ENCODE measurements at places on chromosomes 7 and 10. TPM values are rescaled to one million over a fixed set of nuclear protein-coding genes. Genes with fewer than 3 reads are reported as not detected.

The SH2B2 gene
- total RNA-seq = 5.5 TPM

The RPEL1 gene
- not detected for total RNA-seq

The ST7 gene
- total RNA-seq = 32.1 TPM

The SLC13A1 gene
- total RNA-seq = not detected

The ATXN7L1 gene
- total RNA-seq = 20.1 TPM

The GPR37 gene
- total RNA-seq = 0.99 TPM

The IGF2BP3 gene
- 1.6 TPM for total RNA-seq

GRCh38 chr7:13743226-13743625 lies 246.2 kb downstream of the ETV1 start:
- H3K36me3 ChIP-seq = no peaks in the 10 kb centered on the region
- no peak overlapping the region for H3K4me3 ChIP-seq
- DNase-seq = no peak
- no peaks in the 10 kb centered on the region for H3K4me1 ChIP-seq

GRCh38 chr10:30869566-30869965 lies 162.1 kb downstream of the ZNF438 start:
- H3K36me3 ChIP-seq = no peaks in the 10 kb centered on the region
- DNase-seq = no peak
- no peak overlapping the region for H3K27ac ChIP-seq

DNA sequence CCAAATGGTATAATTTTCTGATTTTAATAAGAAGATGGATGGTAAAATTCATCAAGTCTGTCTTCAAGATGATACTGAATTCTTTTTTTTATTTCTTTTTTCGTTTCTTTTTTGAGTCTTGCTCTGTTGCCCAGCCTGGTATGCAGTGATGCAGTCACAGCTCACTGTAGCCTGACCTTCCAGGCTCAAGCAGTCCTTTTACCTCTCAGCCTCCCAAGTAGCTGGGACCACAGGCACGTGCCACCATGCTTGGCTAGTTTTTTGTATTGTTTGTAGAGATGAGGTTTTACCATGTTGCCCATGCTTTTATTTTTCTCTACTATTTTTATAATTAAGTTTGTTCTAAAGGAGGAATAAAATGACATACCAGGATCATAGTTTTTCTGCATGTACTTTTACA lies 52.1 kb upstream of the HELLS start:
- no peak for DNase-seq
- H3K4me3 ChIP-seq = no peak overlapping the region
- H3K4me1 ChIP-seq = no peaks in the 10 kb centered on the region
- H3K27me3 ChIP-seq = no peaks in the 10 kb centered on the region
- no peak overlapping the region for H3K27ac ChIP-seq

GRCh38 chr7:3494947-3495346 lies 193.9 kb downstream of the SDK1 start:
- H3K27ac ChIP-seq = no peak overlapping the region
- H3K4me3 ChIP-seq = no peak overlapping the region
- H3K27me3 ChIP-seq = no peaks in the 10 kb centered on the region
- H3K4me1 ChIP-seq = no peaks in the 10 kb centered on the region
- H3K36me3 ChIP-seq = no peaks in the 10 kb centered on the region
- DNase-seq = no peak

DNA sequence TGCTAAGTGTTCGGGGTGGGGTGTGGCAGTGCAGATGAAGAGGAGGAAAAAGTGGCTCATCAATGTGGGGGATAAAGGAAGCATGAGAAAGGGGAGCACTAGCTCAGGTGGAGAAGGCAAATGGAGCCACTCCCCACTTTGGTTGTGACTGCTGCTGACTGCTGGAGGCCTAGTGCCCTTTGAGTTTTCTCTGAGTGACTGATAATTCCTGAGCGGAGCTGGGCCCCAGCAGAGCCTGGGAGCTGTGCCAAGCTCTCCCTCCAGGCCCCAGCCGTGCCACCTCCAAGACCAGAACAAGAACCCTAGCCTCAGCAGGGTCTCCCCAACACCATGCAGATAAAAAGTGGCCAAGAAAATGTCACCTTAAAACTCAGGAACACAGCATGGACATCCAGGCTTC lies 9.7 kb upstream of the RASSF4 start:
- no peaks in the 10 kb centered on the region for H3K36me3 ChIP-seq
- H3K27ac ChIP-seq = no peak overlapping the region
- no peak for DNase-seq
- H3K4me3 ChIP-seq = no peak overlapping the region
- no peaks in the 10 kb centered on the region for H3K27me3 ChIP-seq
- H3K4me1 ChIP-seq = no peaks in the 10 kb centered on the region

- no peak for DNase-seq
- no peak overlapping the region for H3K4me3 ChIP-seq
- H3K27me3 ChIP-seq = no peaks in the 10 kb centered on the region
- no peaks in the 10 kb centered on the region for H3K4me1 ChIP-seq
- no peak overlapping the region for H3K27ac ChIP-seq
Measured at GRCh38 chr10:89645742-89646172, 715 bp upstream of the PANK1 start.

Measured in aorta (tissue), 5 donors.